ENCODE measurements at places on chromosomes 12 and 14. TPM values are rescaled to one million over a fixed set of nuclear protein-coding genes. Genes with fewer than 3 reads are reported as not detected.

The TSHR gene
- polyA plus RNA-seq, result 0.31 TPM

The RNASE12 gene
- polyA plus RNA-seq, result not detected

DNA sequence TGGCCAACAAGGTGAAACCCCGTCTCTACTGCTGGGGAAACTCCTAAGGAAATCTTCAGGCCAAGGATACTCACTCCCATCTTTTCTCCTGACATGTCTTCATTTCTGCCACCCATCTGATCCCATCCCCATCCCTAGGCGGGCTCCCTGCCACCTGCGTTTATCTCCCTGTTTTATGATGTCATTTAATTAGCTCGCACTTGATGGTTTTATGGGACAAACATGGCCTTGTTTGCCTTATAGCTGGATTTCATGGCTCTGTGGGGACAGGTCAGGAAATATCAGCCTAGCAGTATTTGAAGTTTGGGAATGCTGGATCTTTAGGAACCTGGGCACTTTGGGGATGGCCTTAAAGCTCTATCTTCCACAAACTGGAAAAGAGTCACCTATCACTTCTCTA is 88.5 kb upstream of the CISTR start:
- no peak for DNase-seq

GRCh38 chr14:37816135-37816534 is 220.7 kb downstream of the TTC6 start:
- DNase-seq, result no peak

GRCh38 chr12:132230381-132230780 is 86.1 kb downstream of the NOC4L start:
- no peak for DNase-seq

- DNase-seq, result no peak
Measured at GRCh38 chr14:103207388-103208072, 84.3 kb downstream of the TNFAIP2 start.

Data from left lung (tissue), 14 donors.